Femur (tissue), 1 donor: ENCODE measurements at places on chromosomes 16 and 17.
A peak's percentile ranks its signal among the peaks of the same experiment; 100 is the strongest.

DNA sequence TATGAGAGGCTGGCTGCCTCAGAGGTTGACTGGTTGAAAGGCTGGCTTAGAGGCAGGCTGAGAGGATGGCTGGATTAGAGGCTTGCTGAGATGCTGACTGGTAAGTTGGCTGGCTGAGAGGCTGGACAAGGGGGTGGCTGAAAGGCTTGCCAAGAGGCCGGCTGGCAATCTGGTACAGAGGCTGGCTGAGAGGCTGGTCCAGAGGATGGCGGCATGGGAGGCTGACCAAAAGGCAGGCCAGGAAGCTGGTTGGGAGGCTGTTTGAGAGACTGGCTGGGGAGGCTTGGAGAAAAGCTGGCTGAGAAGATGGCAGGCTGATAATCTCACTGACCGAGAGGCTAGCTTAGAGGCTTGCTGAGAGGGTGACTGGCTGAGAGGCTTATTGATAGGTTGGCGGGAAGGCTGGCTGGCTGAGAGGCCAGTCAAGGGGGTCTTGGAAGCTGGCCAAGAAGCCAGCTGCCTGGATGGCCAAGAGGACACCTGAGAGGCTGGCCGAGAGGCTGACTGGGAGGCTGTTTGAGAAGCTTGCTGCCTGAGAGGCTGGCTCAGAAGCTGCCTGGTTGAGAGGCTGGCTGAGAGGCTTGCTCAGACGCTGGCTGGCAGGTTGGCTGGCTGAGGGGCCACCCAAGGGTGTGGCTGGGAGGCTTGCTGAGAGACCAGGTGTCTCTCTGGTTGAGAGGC is 34.2 kb upstream of the ACSM2B start:
- no peak for DNase-seq

- no peak for DNase-seq
Measured at GRCh38 chr17:5563456-5563855, 20.9 kb downstream of the NLRP1 start.

GRCh38 chr17:8237175-8237574 is 10.7 kb downstream of the CTC1 start:
- DNase-seq = no peak

DNA sequence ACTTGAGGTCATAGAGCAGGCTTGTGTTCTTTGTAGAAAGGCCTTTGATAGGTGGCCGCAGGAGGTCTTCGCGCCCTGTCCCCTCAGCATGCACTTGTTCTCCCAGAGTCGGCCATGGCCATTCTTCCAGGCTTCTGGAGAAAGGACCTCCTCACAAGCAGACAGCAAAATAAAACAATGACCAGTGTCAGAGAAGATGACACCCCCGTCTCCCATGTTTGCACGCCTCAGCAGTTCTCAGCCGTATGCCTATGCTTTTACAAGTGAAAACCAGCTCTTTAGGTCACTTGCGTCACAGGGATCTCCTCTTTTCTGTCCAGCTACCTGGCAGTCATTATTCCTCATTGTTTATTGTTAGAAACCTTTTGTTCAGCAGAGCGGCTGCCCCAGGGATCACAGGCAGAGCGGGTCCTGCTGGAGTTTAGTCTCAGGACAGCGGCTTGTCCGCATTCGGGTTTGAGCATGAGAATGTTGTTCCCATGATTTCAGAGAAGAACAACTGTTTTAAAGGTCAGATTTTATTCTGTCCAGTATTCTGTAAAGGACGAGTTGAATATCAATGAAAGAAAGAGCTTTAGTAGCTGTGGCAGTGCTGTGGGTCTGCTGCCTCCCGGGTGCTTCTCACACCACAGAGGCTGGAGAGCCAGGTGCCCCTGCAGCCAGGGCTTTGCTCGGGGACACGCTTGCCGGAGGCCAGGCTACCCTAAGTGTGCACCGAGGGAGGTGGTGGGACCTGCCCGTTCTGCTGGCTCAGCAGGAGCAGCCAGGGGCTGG is 123.9 kb downstream of the RPTOR start:
- DNase-seq = no peak

GRCh38 chr16:67431775-67432505 is 1.0 kb downstream of the HSD11B2 start:
- no peak for DNase-seq

DNA sequence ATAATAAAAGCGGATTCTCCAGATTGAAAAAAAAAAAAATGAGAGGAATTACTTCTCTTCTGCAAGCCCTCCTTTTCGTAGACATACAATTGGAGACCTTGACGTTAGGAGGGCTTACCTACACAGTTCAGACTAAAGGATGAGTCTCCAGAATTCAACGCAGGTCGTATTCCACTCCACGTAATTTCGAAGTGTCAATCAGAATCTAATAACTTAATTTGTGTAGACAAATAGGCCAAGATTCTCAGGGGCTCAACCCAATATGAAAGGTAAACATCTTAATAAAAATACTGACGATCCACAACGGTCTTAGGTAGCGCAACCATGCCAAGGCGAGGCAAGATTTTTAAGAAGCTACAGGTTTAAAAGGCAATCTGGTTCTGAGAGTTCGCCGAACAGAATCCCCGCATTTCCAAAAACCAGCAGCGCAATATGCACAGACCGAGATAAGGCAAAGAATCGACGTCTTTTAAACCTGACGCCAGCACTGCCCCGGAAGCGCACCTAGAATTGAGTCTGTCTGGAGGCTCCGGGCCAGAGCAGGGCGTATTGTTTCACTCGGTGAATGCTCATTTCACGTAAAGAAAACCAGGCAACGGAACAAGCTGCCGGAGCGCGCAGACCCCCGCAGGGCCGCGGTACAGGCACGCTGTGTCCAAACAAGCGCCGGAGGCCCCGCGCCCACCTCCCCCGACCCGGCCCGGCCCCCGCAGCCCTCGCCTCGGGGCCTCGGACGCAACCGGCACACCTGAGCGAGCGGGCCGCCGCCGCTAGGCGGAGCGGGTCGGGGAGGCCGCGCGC is 623 bp downstream of the MBTPS1 start:
- DNase-seq = no peak

DNA sequence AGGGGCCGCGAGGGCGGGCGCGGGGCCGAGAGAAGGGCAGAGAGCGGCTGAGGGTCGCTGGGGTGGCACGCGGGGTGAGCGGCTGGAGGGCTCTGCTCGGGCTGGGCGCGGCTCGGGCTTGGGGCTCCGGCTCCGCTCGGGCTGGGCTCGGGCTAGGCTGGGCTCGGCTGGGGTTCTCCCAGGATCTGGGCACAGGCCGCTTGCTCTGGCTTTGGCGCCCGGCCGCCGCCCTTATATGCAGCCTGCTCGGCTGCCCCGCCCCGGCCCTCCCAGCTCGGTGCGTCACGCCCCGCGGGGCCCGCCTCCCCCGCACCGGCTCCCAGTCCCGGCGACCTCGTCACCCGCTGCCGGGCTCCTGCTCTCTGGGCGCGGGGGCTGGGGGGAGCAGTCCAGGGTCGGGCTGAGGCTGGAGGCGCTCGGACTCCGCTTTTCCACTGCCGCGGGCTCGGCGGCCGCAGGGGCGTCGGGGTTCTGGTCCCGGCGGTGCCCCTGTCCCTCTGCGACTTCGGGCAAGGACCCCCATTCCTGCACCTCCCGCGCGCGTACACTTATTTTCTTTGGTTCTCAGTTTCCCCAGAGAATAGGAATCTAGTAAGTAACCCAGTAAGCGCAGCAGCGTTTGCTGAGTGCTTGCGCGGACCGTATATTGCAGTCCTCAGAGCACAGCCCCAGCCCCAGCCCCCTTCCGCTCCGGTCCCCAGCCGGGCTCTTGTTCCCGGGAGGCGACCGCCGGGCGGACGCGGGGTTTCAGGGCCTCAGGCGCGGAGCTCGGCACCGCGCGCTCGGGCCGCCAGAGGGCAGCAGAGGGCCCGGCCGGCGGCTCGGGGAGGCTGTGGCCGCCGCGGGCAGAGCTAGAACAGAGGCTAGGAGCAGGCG is at the start of gene RASD1:
TSS of gene RASD1 (minus strand) at position 207 of the 876 bp plus-strand sequence. CDS start 214 bp downstream, outside the sequence.
- DNase-seq = peak; percentile 93
